Endothelial cell of umbilical vein (primary cell): ENCODE measurements at places on chromosomes 7 and 10. TPM values are rescaled to one million over a fixed set of nuclear protein-coding genes. Genes with fewer than 3 reads are reported as not detected.

DNA sequence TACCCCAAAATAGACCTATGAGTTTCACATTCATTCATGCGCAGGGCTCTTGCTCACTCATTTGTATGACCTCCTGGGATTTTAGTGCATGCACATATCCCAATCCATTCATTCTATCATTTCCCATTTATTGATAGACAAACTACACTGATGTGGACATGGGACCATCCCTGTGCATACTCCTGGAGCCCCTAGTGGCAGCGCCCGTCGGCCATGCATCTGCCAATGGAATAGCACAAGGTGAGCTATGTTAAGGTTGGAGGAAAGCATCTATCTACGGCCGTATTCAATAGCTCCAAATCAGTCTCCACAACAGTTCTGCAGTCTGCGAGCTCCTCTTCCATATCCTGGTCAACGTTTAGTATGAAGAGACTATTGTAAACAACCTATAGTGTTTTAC lies 31.7 kb upstream of the FIGNL1 start:
- no peaks in the 10 kb centered on the region for H3K27me3 ChIP-seq
- H3K36me3 ChIP-seq: no peaks in the 10 kb centered on the region
- no peak for DNase-seq
- no peak overlapping the region for H3K4me3 ChIP-seq
- H3K4me1 ChIP-seq: no peaks in the 10 kb centered on the region

DNA sequence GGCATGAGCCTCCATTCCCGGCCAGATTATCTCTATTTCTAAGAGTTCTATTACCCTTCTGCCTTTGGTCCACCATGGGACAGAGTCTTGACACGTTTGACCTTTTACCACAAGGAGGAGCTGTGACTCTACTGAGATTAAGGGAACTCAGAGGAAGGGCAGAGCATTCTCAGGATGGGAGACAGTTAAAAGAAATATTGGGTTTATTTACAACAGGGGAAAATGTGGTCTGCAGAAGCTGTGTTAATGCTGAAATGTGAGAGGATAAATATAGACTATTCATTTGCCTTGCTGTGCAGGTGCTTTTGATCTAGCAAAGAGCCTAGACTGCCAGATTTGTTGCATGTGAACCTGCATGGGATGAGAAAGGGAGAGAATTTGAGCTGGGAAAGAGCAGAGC lies 45.8 kb upstream of the PRSS58 start:
- no peaks in the 10 kb centered on the region for H3K27me3 ChIP-seq
- DNase-seq: no peak
- no peak overlapping the region for H3K4me3 ChIP-seq
- H3K36me3 ChIP-seq: no peaks in the 10 kb centered on the region
- no peak overlapping the region for H3K27ac ChIP-seq

GRCh38 chr10:14801723-14802122 lies 27.0 kb upstream of the FAM107B start:
- no peak overlapping the region for H3K27ac ChIP-seq
- H3K36me3 ChIP-seq: no peaks in the 10 kb centered on the region
- peaks cover 14% of the 10 kb centered on the region for H3K4me1 ChIP-seq
- no peak overlapping the region for H3K4me3 ChIP-seq

Gene DPCD
- 33.0 and 39.3 TPM in 2 replicates for polyA plus RNA-seq

Gene FAM25A
- polyA plus RNA-seq: not detected in 2 replicates

Gene TBL2
- polyA plus RNA-seq: 48.4 and 49.6 TPM in 2 replicates
